ENCODE measurements at places on chromosomes 1 and 21.

GRCh38 chr21:38834725-38835124 is 29.0 kb downstream of the ETS2 start:
- peak; percentile 28 for DNase-seq

DNA sequence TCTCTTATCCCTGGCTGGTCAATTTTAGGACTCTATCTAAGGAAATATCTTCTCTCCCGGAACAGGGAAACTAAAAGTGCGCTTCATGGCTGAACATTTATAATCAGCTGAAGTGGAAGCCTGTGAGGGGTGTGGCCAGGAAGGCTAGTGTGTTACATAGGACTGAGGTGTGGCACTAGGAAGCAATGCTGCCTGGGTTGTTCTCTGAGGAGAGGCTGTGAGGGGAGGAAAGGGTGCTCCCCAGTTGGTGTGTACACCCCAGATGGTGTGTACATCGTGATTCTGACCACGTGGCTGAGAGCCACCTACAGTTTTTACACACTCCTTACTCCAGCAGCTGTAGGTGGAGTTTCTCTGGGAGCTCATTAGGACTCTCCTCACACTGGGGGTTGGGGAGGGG is 16.3 kb downstream of the NTPCR start:
- no peak for DNase-seq

GRCh38 chr1:1272341-1273208 is 1.1 kb downstream of the UBE2J2 start:
- no peak for DNase-seq

DNA sequence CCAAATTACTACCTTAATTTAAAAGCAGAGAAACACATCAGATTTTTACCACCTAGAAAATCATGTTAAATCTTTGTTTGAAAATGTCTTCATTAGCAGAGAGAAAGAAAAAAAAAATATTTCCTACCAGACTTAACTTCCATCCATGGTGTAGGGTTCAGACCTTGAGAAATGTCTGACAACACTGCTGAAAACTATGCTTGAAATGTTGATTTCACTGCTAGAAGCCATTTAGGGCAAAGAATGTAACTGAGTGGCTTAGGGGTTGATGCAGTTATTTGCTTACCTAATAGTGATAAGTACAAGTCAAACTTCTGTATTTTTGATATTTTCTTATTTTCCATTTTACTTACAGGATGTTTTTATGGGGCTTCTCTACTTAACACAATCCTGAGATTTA is 495.6 kb upstream of the NEGR1 start:
- DNase-seq = no peak
